ENCODE measurements at places on chromosomes 1 and 21.

- no peaks in the 10 kb centered on the region for H3K36me3 ChIP-seq
- no peak for ATAC-seq
- no peaks in the 10 kb centered on the region for H3K27me3 ChIP-seq
Measured at GRCh38 chr1:76501136-76501535, 366.1 kb upstream of the ST6GALNAC5 start.

GRCh38 chr1:82319546-82319945 lies 518.8 kb downstream of the ADGRL2 start:
- H3K4me3 ChIP-seq: no peak overlapping the region
- H3K36me3 ChIP-seq: no peaks in the 10 kb centered on the region
- no peaks in the 10 kb centered on the region for H3K27me3 ChIP-seq
- no peak overlapping the region for H3K27ac ChIP-seq
- H3K4me1 ChIP-seq: no peaks in the 10 kb centered on the region

- no peaks in the 10 kb centered on the region for H3K27me3 ChIP-seq
- no peak overlapping the region for H3K27ac ChIP-seq
- H3K4me3 ChIP-seq: no peak overlapping the region
- H3K36me3 ChIP-seq: peaks cover 18% of the 10 kb centered on the region
Measured at GRCh38 chr1:206725109-206725963, 40.6 kb downstream of the MAPKAPK2 start.

- H3K36me3 ChIP-seq: peaks cover 48% of the 10 kb centered on the region
- H3K27me3 ChIP-seq: no peaks in the 10 kb centered on the region
- no peak overlapping the region for H3K27ac ChIP-seq
- peaks cover 69% of the 10 kb centered on the region for H3K4me1 ChIP-seq
- H3K4me3 ChIP-seq: no peak overlapping the region
Measured at GRCh38 chr1:169129109-169129784, 22.8 kb downstream of the ATP1B1 start.

DNA sequence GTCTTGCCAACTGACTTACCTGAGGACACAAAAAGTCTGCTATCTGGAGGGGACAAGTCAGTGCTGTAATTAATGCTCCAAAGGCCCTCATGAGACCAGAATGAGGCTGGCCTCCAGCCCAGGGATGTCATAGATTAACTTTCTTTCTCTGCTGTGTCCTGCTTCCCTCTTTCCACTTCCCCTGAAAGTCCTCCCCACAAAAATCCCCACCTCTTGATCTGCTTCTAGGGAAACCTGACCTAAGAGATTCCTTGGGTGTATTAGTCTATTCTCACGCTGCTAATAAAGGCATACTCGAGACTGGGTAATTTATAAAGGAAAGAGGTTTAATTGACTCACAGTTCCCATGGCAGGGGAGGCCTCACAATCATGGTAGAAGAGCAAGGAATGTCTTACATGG lies 39.2 kb downstream of the RUNX3 start:
- ATAC-seq: no peak
- no peak overlapping the region for H3K27ac ChIP-seq
- no peaks in the 10 kb centered on the region for H3K36me3 ChIP-seq
- no peaks in the 10 kb centered on the region for H3K4me1 ChIP-seq
- H3K27me3 ChIP-seq: peaks cover 33% of the 10 kb centered on the region

All from gastroesophageal sphincter (tissue), 4 donors.